SW480 (cell line): ENCODE measurements at places on chromosomes 2 and 18.

- no peak for DNase-seq
Measured at GRCh38 chr2:238912228-238912915, 64.5 kb downstream of the TWIST2 start.

- DNase-seq = no peak
Measured at GRCh38 chr2:115234186-115234585, 791.7 kb downstream of the DPP10 start.

DNA sequence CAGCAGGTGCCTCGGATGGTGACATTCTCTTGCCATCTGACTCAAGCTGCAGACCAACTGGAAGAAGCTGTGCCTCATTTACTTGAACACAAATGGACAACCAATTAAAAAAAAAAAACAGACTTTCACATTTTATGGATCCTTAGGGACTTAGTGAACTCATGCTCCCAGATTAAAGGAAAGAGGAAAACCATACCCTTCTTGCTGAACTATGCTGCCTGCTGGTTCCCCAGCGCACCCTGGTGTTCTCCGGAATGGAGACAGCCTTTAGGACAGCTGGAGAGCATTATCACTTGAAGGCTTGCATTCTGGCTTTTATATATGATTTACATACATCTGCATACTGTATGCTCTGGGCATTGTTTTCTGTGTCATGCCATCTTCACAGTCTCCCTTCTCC, 370.7 kb downstream of the SLC4A3 start:
- no peak for DNase-seq

- DNase-seq = no peak
Measured at GRCh38 chr2:70471129-70471528, 82.5 kb downstream of the TGFA start.

DNA sequence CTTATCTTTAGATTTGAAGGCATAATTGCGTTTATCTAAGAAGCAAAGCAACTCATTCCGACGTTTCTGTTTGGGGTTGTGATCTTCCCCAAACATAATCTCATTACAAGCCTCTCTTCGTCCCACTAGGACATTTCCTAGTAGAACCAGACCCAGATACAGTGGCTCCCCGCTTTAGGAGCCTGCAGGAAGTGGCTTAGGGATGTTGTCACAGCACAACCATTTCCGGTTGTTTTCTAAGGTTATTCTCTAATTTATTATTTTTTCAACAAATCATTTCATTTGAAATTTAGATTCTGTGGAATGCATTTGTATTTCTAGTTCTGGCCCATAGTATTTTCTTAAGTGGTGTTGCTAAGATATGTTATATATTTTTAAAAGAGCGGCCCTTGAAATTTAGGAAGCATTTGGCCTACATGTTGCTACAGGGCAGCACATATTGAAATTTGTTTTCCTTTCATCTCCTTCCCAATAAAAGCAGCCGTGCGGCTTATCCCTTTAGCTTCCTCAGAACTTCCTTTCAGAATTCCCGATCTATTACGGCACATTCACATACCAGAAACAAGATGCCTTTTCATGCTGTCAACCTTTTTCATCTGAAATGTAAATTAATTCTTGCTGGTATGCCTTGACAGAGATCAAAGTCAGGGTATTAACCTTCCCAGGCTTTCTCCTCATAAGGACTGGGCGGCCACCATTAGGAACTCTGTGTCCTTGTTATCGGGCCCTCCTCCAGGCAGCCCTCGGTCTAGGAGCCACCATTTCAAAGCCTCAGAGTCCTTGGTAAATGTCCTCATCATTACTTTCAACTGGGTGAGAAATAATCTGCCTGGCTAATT, 210.9 kb upstream of the SP5 start:
- no peak for DNase-seq

DNA sequence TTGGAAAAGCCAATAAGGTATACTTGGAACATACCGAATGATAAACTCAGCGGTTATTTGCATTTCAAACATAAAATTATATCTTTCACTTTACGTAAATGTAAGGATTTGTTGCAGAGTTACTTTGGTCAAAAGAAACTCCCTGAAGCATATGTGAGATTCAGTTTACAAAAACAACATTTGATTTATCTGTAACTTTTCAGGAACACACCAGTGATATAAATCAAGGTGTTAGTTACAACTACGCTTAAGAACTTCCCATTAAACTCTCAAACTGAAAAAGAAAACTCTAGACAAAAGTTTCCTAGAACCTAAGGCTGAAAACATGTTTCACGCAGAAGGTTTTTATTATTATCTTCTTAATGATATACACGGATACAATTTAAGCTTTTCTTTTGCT, 110.6 kb upstream of the MEIS1 start:
- DNase-seq = no peak
